Hepatocyte (in vitro differentiated cells): ENCODE measurements at places on chromosomes 2 and 18.

DNA sequence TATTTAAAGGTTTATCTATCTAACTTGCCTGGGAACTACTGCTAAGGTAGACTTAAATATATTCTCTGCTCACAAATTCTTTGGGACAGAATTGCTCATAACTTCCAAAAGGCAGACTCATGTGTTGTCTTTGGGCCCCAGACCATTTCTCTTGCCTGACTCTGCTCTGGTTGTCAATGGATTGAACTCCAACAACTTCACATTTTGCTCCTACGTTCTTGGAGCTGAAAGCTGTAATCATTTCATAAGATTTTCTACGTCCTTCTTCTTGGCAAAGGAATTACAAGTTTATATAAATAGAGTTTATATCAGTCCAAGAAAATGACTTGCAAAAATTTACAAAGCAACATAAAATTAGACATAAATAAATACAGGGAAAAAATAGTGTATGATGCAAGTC is 32.9 kb upstream of the PPM1B start:
- DNase-seq = no peak
- no peak overlapping the region for H3K4me3 ChIP-seq
- H3K27me3 ChIP-seq = no peaks in the 10 kb centered on the region
- H3K4me1 ChIP-seq = no peaks in the 10 kb centered on the region

DNA sequence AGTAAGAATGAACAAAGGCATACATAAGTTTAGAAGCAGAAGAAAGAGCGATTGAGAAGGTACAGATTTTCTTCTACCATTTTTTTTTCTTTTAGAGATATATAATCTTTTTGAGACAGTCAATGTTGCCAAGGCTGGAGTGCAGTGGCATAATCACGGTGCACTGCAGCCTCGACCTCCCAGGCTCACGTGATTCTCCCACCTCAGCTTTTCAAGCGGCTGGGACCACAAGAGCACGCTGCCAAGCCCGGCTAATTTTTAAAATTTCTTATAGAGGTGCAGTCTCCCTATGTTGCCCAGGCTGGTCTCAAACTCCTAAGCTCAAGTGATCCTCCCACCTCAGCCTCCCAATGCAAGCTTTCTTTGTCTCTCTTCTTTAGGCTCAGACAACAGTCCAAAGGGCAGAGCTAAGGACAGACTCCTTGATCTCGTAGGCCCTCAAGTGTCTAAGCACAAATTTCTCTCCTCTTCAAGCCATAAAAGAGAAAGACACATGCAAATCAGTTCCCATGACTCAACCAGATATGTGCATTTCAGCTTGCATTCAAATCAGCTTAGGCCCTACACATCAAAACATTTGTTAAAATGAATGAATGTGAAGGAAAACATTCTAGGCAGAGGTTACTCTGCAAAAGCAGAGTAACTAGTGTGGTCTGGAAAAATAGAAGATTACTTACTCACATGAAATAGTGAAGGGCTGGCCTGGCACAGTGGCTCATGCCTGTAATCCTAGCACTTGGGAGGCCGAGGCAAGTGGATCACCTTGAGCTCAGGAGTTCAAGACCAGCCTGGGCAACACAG is 18.0 kb downstream of the ITSN2 start:
- no peaks in the 10 kb centered on the region for H3K36me3 ChIP-seq
- no peak overlapping the region for H3K4me3 ChIP-seq
- no peaks in the 10 kb centered on the region for H3K4me1 ChIP-seq
- no peak overlapping the region for H3K27ac ChIP-seq

DNA sequence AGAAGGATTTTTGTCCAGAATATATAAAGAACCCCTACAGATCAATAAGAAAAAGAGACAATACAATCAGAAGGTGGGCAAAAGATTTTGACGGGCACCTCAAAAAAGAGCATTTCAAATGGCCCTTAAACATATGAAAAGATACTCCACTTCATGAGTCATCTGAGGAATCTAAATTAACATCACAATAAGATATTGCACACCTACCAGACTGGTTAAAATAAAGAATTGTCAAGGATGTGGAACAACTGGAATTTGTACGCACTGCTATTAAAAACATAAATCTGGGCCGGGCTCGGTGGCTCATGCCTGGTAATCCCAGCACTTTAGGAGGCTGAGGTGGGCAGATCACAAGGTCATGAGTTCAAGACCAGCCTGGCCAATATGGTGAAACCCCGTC is 17.0 kb upstream of the NCOA1 start:
- H3K27ac ChIP-seq = no peak overlapping the region
- no peaks in the 10 kb centered on the region for H3K4me1 ChIP-seq
- H3K27me3 ChIP-seq = no peaks in the 10 kb centered on the region
- no peak overlapping the region for H3K4me3 ChIP-seq
- DNase-seq = no peak

DNA sequence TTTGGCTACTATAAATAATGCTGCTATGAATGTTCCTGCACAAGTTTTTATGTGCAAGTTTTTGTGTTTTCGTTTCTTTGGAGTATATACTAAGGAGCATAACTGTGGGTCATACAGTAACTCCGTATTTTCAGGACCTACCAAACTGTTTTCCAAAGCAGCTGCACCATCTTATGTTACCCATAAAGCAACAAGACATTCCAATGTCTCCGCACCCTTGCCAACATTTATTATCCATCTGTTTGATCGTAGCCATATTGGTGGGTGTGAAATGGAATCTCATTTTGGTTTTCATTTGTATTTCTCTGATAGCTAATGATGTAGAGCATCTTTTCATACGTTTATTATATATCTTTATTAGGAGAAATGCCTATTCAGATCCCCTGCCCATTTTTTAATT is 13.8 kb downstream of the TMEM131 start:
- no peak for DNase-seq
- no peaks in the 10 kb centered on the region for H3K27me3 ChIP-seq
- H3K36me3 ChIP-seq = no peaks in the 10 kb centered on the region
- no peak overlapping the region for H3K4me3 ChIP-seq

DNA sequence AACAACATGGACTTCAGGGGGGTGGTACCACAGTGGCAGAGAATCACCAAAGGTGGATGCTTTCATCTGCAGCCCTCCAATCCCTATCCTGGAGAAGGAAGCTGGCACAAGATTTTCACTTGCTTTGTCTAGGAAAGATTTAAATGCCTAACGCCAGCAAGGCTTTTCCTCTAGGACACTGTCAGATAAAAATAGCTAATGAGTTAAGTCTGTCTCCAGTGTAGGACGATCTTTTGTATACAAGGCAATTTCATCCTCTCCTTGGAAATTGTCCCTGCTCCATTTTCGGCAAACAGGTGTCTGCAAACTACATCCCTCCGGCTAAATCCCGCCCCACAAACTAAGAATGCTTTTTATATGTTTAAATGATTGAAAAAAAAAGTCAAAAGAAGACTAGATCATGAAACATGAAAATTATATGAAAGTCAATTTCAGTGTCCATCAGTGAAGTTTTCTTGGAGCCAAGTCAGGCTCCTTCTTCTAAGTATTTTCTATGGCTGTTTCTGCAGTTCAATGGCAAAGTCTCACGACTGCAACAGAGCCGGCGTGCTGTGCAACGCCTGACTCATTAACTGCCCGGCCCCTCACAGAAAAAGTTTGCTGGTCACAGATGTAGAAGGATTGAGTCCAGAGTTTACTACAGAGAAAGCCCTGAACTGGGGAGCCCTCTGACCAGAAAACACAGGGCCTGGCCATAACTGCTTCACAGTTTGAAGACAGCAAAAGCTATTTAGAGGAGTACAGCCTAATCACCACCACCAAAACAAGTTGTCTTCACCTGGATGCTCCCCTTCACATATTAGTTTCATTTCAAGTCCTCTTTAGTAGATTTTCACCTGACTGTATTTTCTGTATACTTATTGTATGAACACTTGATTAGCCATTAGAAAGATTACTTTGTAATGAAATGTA is 52.3 kb downstream of the PIEZO2 start:
- H3K4me1 ChIP-seq = peaks cover 12% of the 10 kb centered on the region
- no peak overlapping the region for H3K4me3 ChIP-seq
- no peaks in the 10 kb centered on the region for H3K36me3 ChIP-seq
- H3K27me3 ChIP-seq = no peaks in the 10 kb centered on the region
- no peak for DNase-seq

DNA sequence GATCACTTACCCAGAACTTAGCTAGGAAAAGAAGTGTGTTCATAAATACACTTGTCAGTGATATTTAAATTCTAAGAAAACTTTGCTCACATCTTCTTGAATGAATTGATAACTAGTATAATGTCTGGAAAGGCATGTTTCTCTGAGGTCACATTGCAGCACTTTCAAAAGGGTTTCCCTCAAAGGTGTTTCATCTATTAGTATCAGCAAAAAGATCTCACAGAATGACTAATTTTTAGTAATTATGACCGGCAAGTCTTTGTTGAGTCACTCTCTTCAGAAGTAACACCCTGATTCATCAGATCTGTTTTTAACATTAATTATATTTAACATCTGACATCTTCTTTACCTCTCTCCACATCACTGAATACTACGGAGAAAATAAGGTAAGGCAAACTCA is 222.3 kb downstream of the IKZF2 start:
- H3K4me1 ChIP-seq = no peaks in the 10 kb centered on the region
- DNase-seq = no peak
- H3K27me3 ChIP-seq = no peaks in the 10 kb centered on the region
- H3K4me3 ChIP-seq = no peak overlapping the region

GRCh38 chr2:111121828-111122630 is 1.3 kb downstream of the BCL2L11 start:
- H3K4me3 ChIP-seq = peak overlapping the region; percentile 99
- no peaks in the 10 kb centered on the region for H3K36me3 ChIP-seq
- peaks cover 45% of the 10 kb centered on the region for H3K4me1 ChIP-seq
- peak; percentile 96 for DNase-seq

GRCh38 chr18:33916200-33916599 is 308.5 kb downstream of the NOL4 start:
- no peaks in the 10 kb centered on the region for H3K36me3 ChIP-seq
- H3K27ac ChIP-seq = no peak overlapping the region
- no peaks in the 10 kb centered on the region for H3K4me1 ChIP-seq
- no peaks in the 10 kb centered on the region for H3K27me3 ChIP-seq

DNA sequence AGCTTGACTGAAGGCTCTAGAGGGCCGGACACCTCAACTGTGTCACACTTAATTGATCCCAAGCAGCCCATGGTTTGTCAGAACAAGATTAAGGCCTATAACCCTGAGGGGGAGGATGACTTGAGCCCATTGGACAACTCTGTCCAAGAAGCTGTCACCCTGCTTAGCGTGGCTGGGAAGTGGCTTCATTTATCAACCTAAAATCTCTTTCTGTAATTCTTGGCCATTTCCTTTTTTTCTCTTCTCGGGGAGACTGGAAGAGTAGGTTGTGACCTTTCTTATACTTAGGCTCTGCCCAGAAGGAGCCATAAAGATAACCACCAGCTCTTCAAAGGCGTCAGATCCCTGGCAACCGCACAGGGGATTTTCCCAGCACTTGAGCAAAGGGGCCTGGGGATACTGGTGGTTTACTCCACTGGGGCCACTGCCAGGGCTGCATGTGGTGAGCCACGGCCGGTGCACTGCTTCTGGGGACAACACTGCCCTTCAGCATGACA is 265.5 kb downstream of the CYRIA start:
- H3K36me3 ChIP-seq = no peaks in the 10 kb centered on the region
- peaks cover 4% of the 10 kb centered on the region for H3K4me1 ChIP-seq
- H3K4me3 ChIP-seq = no peak overlapping the region
- no peaks in the 10 kb centered on the region for H3K27me3 ChIP-seq
- H3K27ac ChIP-seq = peak overlapping the region; percentile 75
- peak; percentile 65 for DNase-seq
